GM12864 (cell line): ENCODE measurements at places on chromosomes 3 and 15.

DNA sequence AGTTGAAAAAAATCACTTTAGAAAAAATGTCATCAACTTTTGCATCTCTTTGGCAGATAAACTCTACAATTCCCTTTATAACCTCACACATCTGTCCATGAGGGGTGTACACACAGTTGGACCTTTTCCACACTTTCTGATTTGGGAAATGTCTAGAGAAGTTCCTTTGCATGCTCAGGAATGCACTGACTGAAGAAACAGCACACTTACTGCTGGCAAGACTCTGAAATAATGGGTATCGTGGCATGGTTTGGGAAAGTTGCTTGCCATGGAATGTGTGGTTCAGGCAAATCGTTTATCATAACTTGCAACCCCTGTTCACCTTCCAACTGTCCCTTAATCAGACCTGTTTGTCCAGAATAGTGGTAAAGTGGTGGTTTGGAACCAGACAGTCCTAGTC, 135.3 kb upstream of the TGFBR2 start:
- DNase-seq = no peak

DNA sequence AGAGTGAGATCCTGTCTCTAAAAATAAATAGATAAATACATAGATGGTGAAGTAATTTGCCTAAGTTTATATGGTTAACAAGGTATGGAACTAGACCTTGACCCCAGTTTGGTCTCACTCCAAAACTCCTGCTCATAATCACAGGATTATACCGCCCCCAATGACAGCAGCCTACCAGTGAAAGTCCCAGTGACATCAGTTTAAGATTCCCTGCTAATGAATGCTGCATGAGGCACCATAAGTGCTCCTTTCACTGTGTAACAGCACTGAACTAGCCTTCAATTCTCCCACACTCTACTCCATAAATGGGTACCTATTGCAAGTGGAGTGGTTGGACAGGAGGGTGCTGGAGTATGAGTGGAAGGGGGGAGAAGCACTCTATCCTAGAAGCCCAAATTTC, 23.7 kb upstream of the THSD4 start:
- DNase-seq = no peak

DNA sequence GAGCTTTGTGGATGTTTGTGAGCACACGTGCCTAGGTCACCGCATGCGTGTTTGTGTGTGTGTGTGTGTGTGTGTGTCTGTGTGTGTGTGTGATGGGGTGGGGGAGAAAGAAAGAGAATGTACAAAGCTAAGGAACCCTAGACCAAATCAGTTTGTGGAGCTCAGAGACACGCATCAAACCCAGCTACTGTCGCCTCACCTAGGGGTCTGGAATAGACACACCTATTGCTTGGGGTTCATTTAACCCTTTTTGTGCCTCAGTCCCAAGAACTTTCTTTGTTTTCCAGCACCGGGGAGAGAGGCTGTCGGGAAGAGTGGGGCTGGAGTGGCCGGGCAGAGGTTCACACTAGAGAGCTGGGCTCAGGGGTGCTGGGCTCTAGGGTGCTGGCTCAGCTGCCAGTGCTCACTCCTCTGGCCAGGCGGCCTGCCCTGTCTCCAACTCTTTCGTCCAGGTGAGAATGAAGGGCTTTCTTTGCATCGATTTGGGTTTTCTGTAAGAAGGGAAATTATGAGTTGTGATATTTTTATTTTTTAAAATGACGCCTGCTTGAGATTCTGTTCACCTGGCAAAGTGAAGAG, 221.6 kb downstream of the MEIS2 start:
- DNase-seq = no peak

DNA sequence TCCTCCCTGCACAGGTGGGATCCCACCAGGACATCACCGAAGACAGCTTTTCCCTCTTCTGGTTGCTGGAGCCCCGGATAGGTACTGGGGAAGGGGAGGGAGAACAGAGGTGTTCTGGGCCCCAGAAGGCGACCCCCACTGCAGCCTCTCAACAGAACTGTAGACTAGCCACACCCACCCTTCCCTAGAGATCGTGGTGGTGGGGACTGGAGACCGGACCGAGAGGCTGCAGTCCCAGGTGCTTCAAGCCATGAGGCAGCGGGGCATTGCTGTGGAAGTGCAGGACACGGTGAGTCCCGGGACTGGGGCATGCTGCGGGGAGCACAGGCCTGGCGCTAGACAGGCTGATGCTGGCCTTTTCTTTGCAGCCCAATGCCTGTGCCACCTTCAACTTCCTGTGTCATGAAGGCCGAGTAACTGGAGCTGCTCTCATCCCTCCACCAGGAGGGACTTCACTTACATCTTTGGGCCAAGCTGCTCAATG, 809 bp downstream of the NDUFAF3 start:
- DNase-seq = no peak

DNA sequence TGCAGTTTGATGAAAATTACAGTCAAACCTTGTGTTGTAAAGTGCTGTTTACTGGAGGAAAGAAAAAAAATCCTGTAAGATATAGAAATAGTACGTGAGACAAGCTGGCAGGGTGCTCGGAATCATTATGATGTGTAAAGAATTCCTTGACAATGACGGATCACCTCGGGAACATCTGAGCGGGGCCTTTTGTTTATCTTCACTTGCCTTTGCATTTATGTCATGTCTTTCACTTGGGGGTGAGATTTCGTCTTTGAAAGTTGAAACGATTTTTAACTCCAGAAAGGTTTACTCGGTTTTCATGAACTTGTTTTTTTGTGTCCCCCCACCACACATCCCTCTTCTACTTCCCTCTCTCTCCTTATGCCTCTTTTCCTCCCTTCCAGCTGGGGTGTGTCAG, 128.3 kb upstream of the VEPH1 start:
- no peak for DNase-seq

DNA sequence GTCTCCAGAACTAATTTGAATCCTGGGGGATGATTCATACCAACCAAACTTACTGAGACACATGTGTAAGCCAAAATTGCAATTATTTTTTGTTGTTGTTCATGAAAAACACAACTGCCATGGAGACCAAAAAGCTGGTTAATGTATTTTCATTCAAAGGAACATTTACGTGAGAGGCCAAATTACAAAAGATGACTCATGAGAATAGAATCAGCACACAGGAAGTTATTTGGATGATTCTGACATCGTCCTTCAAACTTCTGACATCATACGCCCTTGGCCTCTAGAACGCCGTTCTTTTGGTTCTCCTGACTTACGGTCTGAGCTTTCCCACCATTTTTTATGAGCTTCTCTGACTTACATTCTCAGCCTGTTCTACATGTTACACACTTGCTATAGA, 3.0 kb upstream of the ZNF280D start:
- DNase-seq = no peak

GRCh38 chr3:194871143-194871863, 185.6 kb downstream of the FAM43A start:
- no peak for DNase-seq

- DNase-seq = no peak
Observed at GRCh38 chr3:111571907-111572460, 23.2 kb downstream of the ZBED2 start.
